ENCODE measurements at places on chromosomes 16 and 17.

- DNase-seq: no peak
Observed at GRCh38 chr16:85007496-85008214, 3.7 kb downstream of the ZDHHC7 start.

GRCh38 chr17:71535321-71535720 is 585.5 kb upstream of the SOX9 start:
- no peak for DNase-seq

DNA sequence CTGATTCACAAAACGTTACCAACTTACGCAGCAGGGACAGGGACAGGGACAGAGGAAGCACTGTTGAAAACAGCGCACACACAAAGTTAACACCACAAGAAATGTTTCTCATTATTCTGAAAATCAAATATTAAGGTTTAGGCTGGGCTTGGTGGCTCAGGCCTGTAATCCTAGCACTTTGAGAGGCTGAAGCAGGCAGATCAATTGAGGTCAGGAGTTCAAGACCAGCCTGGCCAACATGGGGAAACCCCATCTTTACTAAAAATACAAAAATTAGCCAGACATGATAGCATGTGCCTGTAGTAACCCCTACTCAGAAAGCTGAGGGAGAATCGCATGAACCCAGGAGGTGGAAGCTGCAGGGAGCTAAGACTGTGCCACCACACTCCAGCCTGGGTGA is 4.2 kb downstream of the CYTH1 start:
- DNase-seq: no peak

GRCh38 chr17:21376759-21377690 is 868 bp downstream of the KCNJ12 start:
- DNase-seq: peak; percentile 38

DNA sequence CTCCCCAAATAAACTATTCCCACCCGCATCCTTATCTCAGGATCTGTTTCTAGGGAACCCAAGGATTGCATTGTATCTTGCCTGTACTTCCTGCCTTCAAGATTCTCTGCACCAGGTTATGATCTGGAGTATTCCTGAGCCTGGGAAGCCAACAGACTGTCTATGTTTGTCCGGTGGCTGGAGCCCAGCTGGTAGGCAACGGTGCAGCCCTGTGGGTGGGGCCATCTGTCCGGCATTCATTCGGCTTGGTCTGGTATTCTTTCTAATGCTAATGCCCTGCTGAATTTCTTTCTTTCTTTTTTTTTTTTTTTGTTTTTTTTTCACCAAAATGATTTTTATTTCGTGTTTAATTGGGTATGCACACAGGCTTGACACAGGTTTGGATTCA is 20.7 kb upstream of the TVP23A start:
- DNase-seq: no peak

DNA sequence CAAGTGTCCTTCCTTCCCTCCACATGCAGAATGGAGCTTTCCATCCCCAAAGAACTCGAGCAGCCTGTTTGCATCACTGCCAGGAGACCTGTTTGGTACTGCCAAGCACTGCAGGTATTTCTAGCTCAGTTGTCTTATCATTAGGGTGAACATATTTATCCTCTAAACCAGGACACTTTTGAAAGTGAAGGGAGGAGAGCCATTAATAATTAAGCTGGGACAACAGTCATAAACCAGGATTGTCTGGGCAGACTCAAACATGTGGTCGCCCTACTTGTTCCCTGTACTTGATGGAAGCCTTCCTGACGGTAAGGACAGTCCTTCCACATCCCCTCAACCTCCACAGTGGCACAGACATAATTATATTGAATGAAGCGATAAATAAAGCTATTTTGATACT is 67.4 kb downstream of the PRKCA start:
- DNase-seq: no peak

- DNase-seq: no peak
Observed at GRCh38 chr17:21460358-21460757, 84.2 kb downstream of the KCNJ12 start.

GRCh38 chr16:83051451-83051850 is 424.7 kb downstream of the CDH13 start:
- DNase-seq: no peak

DNA sequence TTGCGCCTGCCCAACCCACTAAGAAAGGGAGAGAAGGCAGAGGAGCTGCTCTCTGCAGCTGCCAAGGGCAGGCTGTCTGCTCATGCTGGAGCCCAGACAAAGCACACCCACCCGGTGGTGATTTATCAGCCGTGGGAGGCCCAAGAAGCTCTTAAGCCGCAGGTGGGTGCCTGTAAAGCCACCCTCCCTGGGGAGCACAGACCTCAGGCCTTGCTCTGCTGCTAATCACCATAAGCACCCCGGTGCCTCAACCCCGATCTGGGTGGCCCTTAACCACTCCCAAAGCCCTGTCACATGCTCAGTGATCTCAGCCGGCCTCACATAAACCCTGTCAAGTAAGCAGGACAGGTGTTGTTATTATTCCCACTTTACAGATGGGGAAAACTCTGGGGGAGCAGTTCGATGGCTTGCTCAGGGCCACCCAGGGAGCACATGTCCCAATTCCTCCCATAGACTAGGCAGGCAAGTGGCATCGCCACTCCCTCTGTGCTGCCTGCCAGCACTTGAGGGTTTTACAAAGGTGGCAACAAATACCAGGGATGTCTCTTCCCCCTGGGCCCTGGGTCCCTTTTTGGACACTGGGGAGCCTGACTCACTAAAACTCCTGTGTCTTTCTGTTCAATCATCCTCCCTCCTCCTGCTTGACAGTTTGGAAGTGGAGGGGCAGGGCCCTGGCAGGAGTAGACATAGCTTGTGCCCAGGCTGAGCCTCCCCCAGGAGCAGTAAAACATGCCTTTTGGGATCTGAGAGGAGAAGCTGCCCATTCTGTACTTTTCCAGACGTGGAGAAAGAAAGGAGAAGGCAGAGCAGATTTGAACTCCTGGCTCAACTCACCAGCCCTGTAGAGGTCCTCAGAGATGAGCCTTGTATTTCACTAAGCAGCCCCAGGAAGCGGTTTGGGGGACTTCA is 299.3 kb downstream of the SOX9 start:
- peak; percentile 81 for DNase-seq

DNA sequence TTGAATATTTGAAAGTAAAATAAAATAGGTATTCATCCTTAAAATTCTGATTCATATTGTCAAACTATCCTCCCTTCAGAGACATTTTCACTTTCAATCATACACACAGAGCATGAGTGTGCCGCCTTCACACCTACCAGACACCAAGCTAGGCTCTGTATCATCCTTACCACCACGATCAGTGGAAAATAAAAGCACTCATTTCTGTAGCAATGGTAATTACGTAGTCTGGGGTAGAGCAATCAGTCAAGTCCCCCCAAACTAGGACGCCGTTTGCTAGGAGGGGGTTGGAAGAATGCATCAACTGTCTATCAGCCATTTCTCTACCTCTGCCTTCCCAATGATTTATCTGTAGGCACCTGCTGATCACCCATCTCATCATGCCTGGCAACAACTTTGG is 84.6 kb upstream of the GRIN2A start:
- no peak for DNase-seq

DNA sequence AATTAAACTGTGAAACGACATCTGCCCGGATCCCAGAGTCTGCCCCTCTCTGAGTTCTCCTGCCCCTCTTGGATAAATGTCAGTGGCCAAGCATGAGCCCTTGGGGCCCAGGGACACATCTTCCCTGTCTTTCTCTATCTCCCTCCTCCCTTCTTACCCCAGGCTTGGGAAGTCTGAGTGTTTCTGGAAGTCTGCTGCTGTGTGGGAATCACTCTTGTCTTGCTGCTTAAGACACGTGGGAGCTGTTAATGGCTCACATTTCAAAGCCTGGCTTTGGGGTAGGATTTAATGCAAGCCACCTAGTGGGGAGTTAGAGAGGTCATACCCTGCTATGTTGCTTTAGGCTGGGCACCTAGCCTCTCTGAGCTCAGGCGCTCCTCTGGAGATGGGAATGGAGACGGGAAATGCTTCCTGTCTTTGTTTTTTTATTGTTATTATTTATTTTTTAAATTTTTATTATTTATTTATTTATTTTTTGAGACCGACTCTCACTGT is 218.5 kb upstream of the CIBAR2 start:
- DNase-seq: peak; percentile 76

DNA sequence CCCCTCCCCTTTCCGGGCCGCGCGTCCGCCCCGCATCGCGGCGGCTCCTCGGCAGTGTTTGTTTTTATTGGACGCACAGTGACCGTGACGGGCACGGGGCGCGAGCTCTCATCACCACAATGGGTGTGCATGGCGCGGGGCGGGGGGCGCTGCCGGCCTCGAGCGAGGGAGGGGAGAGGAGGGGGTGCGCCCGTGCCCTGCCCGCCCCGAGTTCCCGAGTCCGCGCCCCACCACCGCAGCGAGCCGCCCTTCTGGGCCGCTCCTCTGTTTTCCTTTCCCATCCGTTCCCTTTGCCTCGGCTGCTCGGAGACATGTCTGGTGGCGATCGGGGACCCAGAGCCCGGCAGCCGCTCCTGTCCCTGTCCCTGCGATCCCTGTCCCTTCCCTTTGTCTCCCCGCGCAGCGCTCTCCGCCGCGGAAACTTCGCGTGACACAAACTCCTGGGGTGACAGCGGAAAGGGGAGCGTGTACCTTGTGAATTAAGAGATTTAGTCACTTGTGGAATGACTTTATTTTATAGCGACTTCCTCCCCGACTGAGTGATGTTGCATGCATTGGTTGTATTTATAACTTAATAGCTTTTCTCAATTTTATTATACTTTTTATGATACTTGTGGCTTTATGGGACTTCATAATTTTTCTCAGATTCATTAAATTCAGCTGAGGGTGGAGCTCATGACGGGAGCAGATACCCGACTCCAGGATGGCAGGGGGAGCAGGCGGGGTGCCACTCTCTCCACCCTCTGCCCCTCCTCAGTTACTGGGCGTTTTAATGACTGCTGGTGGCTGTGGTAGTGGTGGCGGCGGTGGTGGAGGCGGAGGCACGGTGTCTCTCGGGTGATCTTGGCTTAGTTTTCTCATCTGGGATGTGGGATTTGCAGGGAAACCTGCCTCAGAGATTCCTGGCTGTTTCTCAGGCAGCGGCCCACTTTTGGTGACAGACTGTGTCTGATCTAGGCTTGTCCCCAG is 40.8 kb downstream of the MRM1 start:
- DNase-seq: peak; percentile 25

DNA sequence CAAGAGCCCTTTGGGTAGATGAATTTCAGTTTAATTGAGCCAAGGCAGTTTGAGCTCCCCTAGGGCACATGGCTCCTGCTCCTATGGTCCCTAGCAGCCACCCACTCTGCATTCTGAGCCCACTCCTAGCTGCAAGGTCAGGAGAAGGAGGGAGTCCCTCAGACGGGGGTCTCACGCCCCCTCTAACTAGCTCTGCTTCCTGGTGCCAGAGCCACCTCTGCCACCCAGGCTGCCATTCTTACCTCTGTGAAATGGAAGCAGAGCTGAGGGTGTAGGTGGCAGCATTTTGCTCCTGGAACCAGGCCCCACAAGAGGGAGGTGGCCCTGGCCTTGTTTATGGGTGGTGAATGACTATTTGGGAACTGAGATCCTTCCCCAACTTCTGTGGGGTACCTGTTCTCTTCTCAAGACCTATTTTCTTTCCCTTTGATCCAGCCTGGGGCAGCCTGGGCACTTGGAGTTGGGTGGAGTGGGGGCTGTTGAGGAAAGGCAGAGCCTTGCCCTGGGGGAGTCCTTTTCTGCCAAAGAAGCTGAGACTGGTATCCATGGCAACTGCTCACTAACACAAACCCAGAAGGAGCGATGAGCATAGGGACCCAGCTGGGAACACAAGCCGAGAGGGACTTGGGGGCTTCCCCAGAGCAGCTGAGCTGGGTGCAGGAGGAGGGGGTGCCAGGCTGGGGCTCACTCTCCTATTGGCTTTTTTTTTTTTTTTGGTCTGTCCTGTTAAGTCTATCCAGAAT is 4.8 kb downstream of the SPNS2 start:
- no peak for DNase-seq

- DNase-seq: no peak
Observed at GRCh38 chr16:75579281-75579834, 13.2 kb downstream of the GABARAPL2 start.

DNA sequence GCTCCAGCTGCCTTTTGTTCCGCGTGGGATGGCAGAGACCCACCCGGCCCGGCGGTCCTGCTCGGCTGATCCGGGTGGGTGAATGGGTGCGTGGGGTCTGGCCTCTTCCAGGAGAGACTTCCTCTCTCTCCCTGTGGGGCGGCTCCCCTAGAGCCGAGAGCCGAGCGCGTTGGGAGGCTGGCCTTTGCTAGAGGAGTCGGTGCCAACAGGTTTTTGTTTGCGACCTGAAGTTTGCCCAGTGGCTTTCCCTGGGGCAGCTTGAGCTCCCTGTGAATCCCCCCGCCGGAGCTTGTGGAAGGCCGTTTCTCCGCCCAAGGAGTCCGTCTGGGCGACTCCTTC is 970 bp downstream of the EPN2 start:
- peak; percentile 36 for DNase-seq

DNA sequence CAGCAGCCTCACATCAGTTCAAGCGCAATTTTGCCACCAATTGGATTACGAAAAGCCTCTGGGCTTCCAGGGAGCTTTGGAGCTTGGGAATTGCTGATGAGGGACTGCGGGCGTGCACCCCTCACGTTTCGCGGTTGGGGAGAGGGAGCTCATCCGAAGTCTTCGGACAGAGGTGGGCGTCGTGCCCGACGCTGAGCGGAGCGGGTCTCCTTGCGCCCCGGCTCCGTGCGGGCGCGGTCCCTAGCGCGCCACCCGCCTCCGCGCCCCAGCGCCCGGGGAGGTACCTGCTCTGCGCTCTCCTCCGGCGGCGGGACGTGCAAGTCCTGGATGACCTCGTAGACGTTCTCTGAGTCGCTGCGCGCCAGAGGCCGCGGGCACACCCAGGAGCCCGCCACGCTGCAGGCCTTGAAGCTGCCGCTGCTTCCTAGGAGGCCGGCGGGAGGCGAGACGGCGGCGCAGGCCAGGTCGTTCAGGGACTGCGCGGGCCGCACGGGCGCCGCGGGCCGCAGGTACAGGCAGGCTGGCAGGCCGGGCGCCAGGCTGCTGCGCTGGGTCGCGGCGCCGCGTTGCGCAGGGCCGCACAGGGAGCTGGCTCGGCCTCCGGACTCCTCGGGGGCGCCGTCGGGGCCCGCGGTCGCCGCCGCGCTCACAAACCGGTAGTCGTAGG is 3.2 kb downstream of the ARHGAP27 start:
- DNase-seq: no peak

GRCh38 chr16:67155295-67156142 is 4.2 kb downstream of the TRADD start:
- peak; percentile 62 for DNase-seq

- DNase-seq: no peak
Observed at GRCh38 chr17:10052106-10052813, 146.1 kb downstream of the GAS7 start.
